ENCODE measurements at places on chromosomes 12 and 14.

DNA sequence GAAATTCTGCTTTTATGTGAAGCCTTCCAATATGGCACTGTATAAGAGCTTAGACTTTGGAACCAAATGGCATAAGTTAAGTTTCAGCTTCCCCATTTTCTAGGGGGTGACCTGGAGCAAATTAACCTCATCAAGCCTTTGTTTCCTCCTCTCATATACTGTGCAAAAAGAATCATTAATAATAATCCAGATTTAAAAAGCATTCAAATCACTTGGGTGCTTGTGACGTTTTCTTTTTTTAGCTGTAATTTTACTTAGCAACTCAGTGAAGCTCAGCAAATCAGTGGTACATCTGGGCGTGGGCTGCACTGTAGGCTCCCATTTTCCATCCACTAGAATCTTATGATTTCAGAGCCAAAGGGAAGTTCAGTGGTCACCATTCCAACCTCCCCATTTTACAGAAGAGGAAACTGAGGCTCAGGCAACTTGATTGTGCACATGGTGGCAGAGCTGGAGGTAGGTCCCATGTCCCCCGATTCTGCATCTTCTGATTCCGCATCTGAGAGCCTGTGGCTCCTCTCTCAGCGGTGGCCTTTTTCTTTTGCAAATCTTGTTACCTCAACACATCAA, 131.2 kb downstream of the SNAPC1 start:
- no peak for DNase-seq

DNA sequence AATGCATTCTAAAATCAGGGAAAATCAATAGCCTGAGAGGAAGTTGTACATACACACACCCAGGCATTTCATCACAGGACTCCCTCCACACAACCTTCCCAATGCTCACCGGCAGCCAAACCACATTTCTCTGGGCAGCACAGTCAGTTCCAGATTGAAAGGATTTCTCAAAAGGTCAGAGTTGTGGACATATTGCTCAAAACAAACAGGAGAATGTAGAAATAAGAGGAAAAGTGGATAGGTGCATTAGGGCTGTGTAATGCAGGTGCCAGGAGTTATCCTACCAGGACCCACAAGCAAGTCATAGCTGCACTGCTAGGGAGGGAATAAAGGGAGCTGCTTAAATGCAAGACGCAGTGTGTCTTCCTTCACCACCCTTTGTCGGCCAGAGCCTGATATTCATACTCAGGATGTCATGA, 62.9 kb downstream of the GCH1 start:
- DNase-seq = peak; percentile 71

DNA sequence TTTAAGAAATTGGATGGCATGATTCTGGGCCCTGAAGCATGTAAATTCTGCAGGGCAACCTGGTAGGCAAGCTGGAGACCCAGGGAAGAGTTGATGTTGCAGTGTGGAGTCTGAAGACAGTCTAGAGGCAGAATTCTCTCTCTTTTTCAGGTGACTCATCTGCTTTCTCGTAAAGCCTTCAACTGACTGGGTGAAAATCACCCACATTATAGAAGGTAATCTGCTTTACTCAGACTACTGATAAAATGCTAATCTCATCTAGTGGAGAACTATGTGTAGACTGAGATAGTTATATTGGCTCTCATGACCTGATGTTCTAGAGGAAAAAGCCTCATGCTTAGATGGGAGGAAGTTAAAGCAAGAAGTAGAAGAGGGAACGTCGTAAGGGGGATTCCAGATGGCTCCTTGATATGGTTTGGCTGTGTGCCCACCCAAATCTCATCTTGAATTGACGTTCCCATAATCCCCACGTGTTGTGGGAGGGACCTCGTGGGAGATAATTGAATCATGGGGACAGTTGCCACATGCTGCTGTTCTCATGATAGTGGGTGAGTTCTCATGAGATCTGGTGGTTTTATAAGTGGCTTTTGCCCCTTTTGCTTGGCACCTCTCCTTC, 723.8 kb downstream of the BCL11B start:
- no peak for DNase-seq

DNA sequence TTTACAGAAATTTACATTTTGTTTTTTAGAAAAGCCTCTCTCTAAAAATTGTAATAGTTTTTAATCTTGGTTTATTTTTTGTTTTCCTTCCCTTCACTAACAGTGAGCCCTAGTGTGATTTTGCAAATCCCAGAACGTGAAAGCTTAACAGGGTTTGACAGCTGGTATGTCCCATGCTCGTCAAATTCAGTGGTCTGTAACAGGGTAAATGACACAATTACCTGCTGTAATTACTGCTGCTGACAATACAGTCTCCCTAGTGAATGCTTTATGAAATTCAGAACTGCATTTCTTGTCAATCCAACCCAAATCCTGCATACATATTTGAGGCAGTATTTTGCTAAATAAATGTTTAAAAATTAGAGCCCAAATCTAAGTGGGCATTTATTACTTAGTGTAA, 249.2 kb downstream of the NELL2 start:
- DNase-seq = no peak

DNA sequence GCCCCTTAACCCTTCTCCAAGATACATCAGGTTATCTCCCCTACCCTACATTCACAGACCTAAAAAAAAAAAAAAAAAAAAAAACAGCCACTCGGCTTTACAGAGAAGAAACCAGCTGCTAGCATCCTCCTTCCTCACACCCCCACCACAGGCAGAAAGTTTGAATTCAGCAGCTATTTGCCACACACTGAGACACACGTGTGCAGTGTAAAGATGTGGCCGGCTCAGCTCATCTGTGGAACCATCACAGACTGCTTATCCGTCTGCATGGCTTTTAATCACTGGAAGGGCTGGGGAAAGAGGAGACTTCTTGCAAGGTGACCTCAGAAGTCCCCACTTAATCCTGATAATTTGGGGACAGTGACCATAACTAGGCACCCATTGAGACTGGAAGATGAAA, 50.0 kb downstream of the VWF start:
- no peak for DNase-seq

GRCh38 chr12:122206976-122207375, 3.5 kb downstream of the B3GNT4 start:
- DNase-seq = no peak

DNA sequence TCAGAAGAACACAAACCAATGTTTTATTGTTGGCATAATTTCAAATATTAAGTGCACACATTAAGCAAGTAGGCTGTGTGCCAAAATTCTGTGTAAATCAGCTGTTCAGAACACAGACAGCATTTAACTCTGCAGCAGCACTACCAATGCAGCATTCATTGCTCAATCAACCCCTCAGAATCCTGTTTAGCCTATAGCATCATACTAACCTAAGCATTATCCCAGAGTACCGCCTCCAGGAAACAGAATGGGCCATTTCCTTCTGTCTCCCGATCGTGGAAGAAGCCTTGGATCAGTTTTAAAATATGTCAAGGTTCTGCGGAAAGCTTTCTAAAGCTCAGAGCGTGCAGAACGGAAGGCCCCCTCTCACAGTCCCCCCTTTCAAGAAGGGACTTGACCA, 3.3 kb downstream of the IL26 start:
- DNase-seq = peak; percentile 76

DNA sequence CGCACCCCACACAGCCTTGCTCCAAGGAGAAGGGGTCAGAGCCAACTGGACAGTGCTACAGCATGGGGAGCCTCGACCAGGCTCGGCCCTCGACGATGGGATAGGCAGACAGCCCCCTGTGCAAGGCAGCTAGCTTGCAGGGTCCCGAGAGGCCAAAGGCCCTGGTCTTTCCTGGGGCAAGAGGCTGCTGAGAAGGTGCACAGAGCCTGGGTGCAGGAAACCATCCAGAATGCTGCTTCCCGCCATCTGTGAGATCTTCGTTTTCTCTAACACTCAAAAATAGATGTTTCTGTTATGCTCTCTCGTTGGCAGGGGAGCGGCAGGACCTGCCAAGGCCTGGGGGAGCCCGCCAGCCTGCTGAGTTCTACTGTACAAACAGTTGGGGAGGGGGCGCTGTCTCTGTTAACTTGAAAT, 168.0 kb upstream of the RTL1 start:
- no peak for DNase-seq

DNA sequence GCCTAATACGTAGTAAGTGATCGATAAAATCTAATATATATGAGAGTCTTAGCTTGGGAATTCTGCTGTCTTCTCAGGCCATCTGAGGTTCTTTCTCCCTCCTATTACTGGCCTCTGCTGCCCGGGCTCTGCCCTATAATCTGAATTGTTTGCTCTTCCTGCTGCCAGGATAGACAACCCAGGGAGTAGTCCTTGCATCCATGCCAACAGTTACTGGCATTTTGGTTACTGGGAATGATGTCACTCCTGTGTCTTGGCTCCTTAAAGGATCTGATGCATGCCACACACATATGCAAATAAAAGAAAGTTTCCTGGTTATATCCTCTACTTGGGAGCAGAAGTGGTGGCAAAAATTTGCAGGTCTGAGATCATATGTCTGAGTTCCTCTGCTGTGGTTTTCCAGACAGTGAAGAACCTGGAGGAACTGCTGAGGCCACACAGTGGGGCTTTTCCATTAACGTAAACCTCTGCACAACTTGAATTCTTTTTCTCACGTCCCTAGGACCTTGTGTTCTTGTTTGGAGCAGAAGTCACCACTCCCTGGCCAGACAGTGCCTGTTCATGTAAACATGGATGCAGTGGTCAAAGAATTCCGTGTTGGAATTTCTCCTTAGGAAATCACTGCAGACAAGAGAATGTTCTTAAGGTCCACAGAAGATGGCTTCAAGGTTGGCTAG, 320.6 kb upstream of the TBX3 start:
- DNase-seq = peak; percentile 31

DNA sequence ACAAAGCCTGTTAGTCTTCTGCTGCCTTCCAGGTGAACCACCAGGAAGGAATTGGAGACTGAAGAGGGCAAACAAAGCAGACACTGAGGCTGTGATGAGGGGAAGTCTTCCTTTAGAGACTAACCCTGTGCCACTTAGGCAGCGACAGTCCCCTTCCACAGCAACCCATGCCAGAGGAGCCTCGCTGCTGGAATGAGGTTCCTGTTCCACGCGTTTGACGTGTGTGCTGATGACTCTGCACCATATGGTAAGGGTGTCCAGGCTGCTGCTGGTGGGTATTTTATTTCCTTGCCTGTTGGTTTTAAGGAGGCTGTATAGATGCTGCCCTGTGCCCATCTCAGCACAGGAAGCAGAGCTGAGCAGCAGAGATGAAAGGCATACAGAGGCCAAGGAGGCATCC, 361.9 kb upstream of the FKBP4 start:
- DNase-seq = no peak

DNA sequence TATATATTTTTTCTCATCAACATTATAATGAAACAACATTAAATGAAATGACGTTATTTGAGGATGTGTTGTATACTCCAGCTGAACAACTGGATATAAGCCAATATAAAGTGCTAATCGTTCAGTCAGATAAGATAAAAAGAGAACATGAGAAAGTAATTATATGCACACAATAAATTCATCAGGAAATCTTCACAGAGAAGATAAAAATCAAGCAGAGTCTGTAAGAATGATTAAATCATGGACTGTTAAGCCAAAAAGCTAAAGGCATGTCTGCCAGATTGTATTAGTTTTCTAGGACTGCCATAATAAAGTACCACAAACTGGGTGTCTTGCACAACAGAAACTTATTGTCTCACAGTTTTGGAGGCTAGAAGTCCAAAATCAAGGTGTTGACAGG, 178.6 kb downstream of the NELL2 start:
- no peak for DNase-seq
